ENCODE measurements at places on chromosomes 2 and 18. TPM values are rescaled to one million over a fixed set of nuclear protein-coding genes. Genes with fewer than 3 reads are reported as not detected.

The CD8B2 gene
- not detected for total RNA-seq

The CAVIN2 gene
- total RNA-seq = 125 TPM

The IL18R1 gene
- total RNA-seq = 2.9 TPM

The LRATD1 gene
- 9.6 TPM for total RNA-seq

The DTNA gene
- total RNA-seq = 146 TPM

The SLC40A1 gene
- total RNA-seq = 50.5 TPM

The COLEC11 gene
- total RNA-seq = 47.6 TPM

The CYTIP gene
- 2.6 TPM for total RNA-seq

The LMAN2L gene
- 24.3 TPM for total RNA-seq

The CRYGD gene
- total RNA-seq = not detected

The ACMSD gene
- total RNA-seq = not detected

The ITGB6 gene
- 1.1 TPM for total RNA-seq
